ENCODE measurements at places on chromosomes 1 and 21.

GRCh38 chr1:210917560-210918169, 216.3 kb downstream of the KCNH1 start:
- DNase-seq = no peak

- no peak for DNase-seq
Observed at GRCh38 chr1:221760911-221761310, 19.0 kb upstream of the DUSP10 start.

DNA sequence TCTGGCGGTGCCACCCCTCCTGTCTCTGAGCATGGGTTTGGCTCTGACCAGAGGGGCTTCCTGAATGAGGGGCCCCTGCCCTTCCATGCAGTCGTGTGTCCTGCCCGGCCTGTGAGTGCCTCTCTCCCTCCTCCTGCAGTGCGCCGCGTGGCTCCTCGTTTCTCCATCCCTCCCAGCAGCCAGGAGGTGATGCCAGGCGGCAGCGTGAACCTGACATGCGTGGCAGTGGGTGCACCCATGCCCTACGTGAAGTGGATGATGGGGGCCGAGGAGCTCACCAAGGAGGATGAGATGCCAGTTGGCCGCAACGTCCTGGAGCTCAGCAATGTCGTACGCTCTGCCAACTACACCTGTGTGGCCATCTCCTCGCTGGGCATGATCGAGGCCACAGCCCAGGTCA, 57.9 kb downstream of the PTPRF start:
- no peak for DNase-seq

- no peak for DNase-seq
Observed at GRCh38 chr1:239348635-239349353, 37.6 kb upstream of the CHRM3 start.

DNA sequence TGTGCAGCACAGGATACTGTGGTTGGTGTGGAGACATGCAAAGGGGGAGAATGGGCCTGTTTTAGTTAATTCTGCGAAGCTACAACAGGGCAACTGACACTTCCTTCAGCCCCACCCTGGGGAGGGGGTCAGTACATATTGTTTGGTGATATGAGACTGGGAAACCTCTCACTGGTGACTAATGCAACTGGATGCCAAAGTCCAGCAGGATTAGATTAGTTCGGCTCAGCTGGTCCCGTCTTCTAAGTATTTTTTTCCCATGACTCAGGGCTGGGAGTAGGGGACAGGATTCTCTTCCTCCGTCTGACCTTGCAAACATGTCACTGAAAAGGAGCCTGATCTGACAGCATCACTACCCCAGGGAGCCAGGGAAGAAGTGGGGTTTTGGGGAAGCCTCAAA, 43.0 kb downstream of the PLXNA2 start:
- DNase-seq = no peak

DNA sequence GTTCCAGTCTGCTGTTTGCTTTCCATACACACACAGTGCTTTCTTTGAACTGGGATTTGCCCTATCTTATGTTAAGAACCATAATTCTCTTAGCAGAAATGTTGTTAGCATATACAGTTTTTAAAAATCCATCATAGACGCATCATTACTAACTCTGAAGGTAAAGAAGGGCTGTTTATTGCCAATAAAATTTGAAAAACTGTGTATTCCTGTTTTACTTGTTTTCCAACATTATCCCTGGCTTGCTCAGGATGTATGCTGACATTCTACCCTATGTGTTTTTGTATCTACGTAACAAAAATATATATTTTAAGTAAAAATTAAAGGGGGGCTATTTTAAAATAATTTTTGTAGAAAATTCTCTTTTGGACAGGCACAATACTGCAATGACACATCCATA, 857.2 kb downstream of the BRINP3 start:
- no peak for DNase-seq

GRCh38 chr1:211938561-211938997, 96.8 kb downstream of the INTS7 start:
- no peak for DNase-seq
